ENCODE measurements at places on chromosomes 12 and 14. TPM values are rescaled to one million over a fixed set of nuclear protein-coding genes. Genes with fewer than 3 reads are reported as not detected.

DNA sequence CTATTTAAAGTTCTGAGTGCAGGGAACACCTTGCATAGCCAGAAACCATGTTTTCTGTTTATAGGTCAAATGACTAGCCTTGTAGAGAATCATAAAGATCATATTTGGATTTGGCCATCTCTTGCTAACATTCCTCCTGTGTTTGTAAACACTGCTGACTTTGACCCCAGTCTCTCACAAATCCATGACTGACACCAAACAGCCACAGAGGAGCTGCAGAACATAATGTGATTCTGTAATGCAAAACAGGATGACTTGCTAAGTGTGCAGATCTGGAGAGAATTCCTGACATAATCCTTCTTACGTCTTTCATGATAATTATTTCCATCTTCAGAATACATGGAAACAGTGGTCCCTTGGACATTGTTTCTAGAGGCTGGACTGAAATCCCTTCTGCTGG is 211.8 kb downstream of the BMP4 start:
- no peaks in the 10 kb centered on the region for H3K36me3 ChIP-seq
- H3K27me3 ChIP-seq = no peaks in the 10 kb centered on the region
- H3K4me1 ChIP-seq = no peaks in the 10 kb centered on the region
- no peak overlapping the region for H3K4me3 ChIP-seq

DNA sequence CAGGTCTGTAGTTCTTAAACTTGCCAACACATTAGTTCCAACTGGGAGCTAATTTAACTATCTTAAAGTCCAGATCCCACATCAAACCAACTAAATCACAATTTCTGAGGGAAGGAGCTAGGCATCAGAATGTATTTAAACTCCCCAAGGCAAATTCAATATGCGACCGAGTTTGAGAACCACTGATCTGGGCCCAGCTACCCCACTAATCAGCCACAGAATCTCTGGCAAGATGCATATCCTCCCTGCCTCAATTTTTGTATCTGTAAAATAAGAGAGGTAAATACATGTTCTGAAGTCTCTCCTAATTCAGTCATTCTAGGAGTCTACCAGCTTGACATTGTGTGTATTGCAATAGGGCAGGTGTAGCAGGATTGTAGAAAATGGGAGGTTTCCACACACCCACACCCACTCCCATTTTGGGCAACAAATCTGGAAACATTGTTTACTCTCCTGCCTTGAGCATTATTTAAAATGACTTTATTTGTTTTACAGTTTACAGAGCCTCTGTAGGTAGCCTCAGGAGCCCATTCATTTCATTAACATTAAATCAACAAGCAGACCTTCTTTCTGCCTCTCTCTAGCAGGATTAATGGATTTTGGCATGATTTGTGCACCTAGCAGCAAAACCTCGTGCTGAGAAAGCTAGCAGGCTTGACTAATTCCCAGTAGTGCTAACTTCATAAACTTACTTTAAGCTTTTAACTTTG is 15.6 kb downstream of the LGR5 start:
- no peaks in the 10 kb centered on the region for H3K4me1 ChIP-seq
- no peaks in the 10 kb centered on the region for H3K27me3 ChIP-seq
- DNase-seq = no peak
- H3K36me3 ChIP-seq = no peaks in the 10 kb centered on the region

DNA sequence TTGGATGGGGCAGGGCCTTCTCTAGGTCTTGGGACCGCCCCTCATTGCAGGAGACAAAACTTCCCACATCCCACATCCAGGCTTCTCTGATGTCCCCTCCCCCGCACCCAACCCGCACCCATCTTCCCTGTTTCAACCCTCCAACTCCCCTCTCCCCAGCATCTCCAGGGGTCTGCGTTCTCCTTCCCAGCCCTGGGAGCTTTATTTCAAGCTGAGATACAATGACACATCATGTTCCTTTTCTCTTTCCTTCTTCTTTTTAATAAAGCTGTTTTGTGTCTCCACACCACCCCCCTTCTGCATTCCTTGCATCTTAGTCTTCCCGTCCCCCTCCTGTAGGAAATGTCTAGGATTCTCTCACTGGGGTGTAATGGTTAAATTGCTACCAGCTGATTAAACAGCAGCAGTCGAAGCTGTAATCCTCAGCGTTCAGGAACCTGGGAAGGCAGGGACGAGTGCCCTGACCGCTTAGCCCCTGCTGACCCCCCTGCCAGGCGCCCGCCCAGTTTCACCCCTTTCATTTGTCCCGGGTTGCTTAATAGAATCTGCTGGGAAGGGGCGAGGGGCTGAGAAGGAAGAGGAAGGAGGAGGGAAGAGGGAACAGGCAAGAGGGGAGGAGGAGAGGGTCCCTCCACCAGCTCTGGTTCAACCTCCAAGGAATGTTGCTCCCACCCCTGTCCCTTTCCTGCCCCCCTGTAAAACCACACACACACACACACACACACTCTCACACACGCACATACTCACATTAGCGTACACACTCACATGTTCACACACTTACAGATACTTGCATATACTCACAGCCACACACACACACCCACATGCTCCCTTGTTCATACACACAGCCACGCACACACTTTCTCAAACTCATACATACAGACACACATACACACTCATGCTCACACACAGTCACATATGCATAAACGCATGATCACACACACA is 104.5 kb upstream of the MED13L start:
- H3K36me3 ChIP-seq = no peaks in the 10 kb centered on the region
- H3K4me1 ChIP-seq = peaks cover 41% of the 10 kb centered on the region
- no peaks in the 10 kb centered on the region for H3K27me3 ChIP-seq

DNA sequence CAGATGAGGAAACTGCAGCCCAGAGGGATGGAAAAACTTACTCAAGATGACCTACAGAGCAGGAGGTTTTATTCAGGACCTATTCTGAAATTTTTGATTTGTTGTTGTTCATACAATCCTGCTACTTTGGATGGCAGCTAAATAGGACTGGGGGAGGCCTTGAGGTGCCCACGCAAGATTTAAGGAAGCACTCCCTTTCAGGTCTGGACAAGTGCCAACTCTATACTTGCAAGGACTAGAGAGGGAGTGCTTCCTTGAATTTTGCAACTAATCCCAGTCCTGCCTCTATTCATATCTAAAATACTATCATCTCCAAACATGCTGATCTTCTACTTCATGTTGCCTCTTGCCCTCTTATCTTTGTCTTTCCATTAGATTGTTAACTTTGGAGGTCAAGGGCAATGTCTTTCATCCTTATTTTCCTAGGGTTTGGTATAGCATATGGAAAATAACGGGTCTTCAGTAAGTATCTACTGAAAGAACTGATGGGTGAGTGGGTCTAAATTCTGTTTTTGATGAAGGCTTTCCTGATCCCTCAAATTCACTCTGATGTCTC is 28.6 kb upstream of the PPM1H start:
- no peaks in the 10 kb centered on the region for H3K27me3 ChIP-seq
- no peak for DNase-seq
- H3K27ac ChIP-seq = no peak overlapping the region
- H3K4me3 ChIP-seq = no peak overlapping the region
- H3K36me3 ChIP-seq = no peaks in the 10 kb centered on the region
- H3K4me1 ChIP-seq = no peaks in the 10 kb centered on the region

DNA sequence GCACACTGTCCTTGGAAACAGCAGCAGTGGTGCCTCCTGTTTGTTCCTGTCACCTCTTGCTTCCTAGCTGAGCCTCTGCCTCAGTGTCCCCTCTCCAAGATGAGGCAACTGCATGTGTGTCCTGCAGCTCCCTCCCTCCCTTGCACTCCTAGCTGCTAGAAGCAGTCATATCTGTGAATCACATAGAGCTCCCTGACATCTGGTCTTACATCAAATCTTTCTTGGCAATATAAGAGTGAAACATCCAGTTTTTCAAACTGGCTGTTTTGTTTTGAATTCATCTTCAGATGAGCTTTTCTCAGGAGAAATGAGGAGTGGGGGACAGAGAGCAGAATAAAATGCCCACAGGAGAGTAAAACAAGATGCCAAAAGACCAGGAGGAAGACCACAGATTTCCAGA is 103.7 kb downstream of the VCPKMT start:
- no peaks in the 10 kb centered on the region for H3K36me3 ChIP-seq
- DNase-seq = no peak
- no peak overlapping the region for H3K4me3 ChIP-seq
- no peaks in the 10 kb centered on the region for H3K4me1 ChIP-seq
- H3K27me3 ChIP-seq = no peaks in the 10 kb centered on the region
- H3K27ac ChIP-seq = no peak overlapping the region

The CABP1 gene
- 0.49 TPM for total RNA-seq

The MYO1H gene
- total RNA-seq = not detected
